ENCODE measurements at places on chromosomes 13 and 19.

DNA sequence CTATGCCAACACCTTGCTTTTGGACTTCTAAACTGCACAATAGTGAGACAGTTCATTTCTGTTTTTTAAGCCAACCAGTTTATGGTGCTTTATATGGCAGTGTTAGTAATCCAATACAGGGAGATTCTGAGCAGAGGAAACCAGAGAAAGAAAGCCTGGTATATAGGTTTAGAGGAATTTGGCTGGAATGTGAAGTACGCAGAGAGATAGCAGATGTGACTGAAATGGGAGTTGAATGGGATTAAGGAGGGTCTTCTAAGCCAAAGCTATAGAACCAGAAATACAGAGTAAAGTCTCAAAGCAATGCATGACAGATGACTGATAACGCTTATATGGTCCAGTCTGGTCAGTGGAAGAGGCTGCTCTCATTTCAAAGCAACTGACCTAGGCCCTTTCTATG, 453.7 kb downstream of the GPC6 start:
- DNase-seq: no peak

GRCh38 chr19:33402421-33403220, 29.1 kb downstream of the CEBPG start:
- no peak for DNase-seq

DNA sequence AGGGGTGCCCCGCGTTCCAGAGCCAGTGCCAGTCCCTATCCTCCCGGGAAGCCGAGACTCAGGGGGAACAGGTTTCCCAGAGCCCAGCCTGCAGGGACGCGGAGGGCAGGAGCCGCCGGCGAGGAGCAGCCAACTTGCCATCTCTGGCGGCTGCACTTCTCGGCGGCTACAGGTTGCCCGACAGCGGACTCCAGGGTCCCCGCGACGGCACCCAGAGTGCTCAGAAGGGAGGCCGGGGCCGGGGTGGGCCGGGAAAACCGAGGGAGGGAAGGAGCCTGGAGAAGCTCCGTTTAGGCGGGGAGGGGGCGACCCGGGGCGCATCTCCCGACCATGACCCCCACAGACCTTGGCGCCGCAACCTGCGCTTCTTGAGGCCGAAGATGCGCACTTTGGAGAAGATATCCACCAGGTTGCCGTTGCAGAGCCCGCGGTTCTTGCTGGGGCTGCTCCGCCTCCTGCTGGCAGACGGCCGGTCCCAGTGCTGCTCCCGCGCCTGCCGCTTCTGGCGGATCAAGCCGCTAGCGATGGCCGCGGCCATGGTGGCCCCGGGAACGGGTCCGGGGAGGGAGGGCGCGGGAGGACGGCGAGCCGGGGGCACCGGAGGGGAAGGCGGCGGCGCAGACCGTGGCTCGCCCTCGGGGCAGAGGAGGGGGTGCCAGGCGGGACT, 463.8 kb downstream of the ITGBL1 start:
- DNase-seq: no peak

DNA sequence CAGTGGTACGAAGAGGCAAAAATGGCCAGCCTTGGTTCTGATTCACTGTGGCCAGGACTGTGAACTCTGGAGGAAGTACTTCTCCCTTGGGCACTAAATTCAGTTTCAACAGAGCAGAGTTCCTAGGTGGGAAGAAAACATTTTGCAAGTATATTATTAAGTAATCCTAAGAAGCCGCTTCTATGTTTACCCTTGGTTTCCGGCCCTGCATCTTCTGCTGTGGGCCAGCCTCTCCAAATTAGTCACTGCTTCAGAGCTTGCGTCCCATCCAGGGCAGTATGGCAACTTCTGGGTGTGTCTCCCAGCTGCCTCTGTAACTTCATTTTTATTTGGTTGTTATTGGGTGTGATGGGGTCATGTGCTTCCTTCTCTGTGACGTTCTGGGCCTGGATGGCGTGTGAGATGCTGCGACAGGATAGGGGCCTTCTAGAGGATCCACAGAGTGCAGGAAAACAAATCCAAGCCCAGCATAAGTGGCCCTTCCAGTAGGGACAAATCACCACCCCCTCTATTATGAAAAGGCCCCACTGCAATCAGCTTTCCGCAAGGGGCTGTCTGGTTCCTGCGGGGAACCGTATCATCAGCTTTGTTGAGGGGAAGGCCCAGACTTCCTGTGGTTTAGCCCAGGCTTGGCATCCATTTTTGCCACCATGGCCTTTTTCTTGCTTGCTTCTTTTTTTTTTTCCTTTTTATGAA, 55.1 kb upstream of the C1QTNF9 start:
- DNase-seq: no peak

DNA sequence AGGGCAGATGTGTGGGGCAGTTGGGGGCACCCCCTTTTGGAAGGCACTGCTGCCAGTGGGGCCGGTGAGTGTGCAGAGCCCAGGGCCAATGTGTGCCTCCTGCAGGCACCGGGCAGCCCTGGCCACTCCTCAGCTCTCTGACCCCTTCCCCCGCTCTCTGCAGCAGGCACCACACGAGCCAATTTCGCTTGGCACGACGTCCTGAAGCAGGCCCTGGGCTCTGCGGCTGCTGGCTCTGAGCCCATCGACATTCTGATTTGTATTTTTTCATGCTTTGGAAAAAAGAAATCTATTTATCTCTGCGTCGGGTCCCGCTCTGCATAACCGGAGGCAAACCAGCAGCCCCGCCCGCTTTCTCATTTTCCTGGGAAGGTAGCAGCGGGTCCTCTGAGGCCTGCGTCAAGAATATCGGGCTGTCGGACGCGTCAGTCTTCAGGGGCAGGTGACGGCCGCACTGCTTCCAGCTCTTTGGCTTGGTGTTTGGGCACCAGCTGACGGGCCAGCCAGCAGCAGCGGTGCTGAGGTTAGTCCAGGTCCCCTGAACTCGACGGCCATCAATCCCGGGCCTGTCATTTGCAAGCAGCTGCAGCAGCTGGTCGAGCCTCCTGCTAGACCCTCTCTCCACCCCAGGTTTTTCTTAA, 134.3 kb downstream of the KDM4B start:
- DNase-seq: no peak

DNA sequence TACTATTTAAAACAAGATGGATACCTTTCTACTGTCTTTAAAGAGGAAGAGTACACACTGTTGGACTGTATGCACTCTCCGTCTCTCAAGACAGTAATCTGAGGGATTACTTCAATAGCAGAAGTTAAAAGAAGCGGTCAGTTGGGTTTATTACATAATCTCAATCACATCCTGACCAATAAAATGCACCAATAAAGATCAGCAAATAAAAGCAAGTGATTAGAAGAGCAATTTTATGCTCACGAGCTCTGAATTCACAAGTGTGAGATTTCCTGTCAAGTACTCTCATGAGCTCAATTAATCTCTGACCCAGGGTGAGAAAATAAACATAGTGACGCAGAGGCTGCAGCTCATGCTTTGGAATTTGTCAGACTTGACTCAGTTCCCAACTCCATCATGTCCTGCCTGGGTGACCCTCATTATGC, 12.2 kb downstream of the ABCC4 start:
- DNase-seq: no peak

- DNase-seq: no peak
Measured at GRCh38 chr13:60435762-60436374, 38.8 kb downstream of the TDRD3 start.

GRCh38 chr13:36872621-36873020, 47.4 kb downstream of the SMAD9 start:
- no peak for DNase-seq

DNA sequence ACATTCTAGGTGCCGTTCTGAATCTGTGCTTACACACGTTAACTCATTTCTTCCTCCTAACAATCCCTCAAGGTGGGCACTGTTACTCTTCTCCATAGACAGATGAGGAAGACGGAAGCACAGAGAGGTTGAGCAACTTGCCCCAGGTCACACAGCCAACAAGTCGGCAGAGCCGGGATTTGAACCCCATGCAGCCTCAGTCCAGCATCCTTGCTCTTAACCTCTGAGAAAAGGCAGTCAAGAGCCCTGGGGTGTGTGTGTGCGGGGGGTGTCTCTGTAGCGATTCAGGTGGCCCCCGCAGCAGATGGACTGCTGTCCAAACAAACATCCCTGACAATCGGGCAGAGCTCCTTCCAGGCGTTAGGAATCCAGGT, 6.3 kb downstream of the PTPRS start:
- DNase-seq: no peak

DNA sequence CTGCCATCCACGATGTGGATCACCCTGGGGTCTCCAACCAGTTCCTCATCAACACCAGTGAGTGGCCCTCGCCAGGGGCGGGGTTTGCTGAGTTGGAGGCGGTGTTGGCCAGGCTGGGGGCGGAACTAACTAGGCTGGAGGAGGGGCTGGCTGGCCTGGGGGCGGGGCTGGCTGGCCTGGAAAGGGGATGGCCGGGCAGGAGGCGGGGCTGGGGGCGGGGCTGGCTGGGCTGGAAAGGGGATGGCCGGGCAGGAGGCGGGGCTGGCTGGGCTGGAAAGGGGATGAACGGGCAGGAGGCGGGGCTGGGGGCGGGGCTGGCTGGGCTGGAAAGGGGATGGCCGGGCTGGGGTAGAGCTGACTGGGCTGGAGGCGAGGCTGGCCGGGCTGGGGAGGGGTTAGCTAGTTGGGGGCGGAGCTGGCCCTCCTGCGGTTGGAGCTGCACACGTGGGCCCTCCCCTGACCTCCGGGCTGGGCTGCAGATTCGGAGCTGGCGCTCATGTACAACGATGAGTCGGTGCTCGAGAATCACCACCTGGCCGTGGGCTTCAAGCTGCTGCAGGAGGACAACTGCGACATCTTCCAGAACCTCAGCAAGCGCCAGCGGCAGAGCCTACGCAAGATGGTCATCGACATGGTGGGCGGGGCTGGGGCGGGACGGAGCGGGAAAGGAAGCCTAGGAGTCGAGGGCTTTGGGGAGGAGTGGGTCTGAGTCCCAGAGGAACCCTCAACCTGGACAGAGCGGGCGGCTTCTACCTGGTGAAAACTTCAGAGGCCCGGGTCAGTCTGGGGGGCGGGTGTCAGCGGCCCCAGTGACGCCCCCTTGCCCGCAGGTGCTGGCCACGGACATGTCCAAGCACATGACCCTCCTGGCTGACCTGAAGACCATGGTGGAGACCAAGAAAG, 41.0 kb downstream of the PDE4A start:
- peak; percentile 98 for DNase-seq

DNA sequence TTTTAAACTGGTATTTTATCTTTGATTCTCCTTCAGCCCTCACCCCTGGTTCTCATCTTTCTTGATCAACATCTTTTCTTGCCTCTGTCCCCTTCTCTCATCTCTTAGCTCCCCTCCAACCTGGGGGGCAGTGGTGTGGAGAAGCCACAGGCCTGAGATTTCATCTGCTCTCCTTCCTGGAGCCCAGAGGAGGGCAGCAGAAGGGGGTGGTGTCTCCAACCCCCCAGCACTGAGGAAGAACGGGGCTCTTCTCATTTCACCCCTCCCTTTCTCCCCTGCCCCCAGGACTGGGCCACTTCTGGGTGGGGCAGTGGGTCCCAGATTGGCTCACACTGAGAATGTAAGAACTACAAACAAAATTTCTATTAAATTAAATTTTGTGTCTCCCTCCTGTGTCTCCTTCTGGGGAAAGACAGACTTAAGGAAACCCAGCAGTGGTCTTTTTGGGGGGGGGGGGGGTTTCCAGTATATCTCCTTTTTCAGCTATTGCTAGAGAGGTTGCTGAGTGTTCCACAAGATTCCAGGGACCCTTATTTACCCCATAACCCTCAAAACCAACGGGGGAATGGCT, 1.5 kb upstream of the RAD23A start:
- no peak for DNase-seq

GRCh38 chr19:48698046-48698445, 2.3 kb downstream of the FUT2 start:
- no peak for DNase-seq

GRCh38 chr13:42814868-42815267, 33.5 kb downstream of the FAM216B start:
- DNase-seq: no peak

GRCh38 chr13:110311443-110312338, 4.6 kb downstream of the COL4A2 start:
- no peak for DNase-seq

- DNase-seq: no peak
Measured at GRCh38 chr13:110914081-110914330, 863 bp downstream of the ANKRD10 start.

GRCh38 chr19:56993851-56994250, 125.9 kb upstream of the USP29 start:
- no peak for DNase-seq

GRCh38 chr19:2607712-2608601, 94.5 kb downstream of the GNG7 start:
- no peak for DNase-seq

DNA sequence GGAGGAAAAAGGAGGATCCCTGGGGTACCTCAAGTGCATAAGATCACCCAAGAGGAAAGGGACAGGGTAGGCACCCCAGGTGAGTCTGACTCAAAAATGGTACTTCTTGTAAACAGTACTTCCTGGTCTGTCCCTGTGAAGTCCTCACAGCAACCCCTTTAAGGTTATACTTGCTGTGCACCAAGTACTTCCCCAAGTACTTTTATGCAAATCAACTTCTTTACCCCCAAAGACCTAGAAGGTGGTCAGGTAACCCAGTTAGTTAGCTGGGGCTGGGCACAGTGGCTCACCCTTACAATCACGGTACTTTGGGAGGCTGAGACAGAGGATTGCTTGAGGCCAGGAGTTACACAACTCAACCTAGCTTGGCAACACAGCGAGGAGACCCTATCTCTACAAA, 2.5 kb downstream of the CALR start:
- DNase-seq: no peak

GRCh38 chr19:10452726-10453618, 32.6 kb downstream of the PDE4A start:
- DNase-seq: no peak

DNA sequence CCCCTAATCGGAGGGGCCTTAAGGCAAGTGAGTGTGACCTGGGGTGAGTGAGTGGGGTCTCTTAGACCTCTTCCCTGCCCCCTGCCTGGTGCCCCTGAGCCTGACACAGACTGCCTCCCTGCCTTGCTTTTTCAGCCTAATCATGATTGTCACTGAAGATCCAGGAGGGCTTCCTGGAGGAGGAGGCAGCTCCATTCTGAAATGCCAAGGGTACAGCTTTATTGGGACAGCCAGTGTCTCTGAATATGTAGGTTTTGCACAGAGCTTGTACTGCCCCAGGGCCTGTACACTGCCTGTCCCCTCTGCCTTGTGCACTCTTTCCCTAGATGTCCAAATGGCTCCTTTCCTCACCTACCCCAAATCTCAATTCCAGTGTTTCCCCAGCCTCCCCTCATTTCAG, 26.1 kb upstream of the SEMA6B start:
- DNase-seq: no peak

GRCh38 chr13:43648733-43649132, 138.0 kb downstream of the ENOX1 start:
- no peak for DNase-seq

- no peak for DNase-seq
Measured at GRCh38 chr13:48625413-48626076, 28.2 kb upstream of the CYSLTR2 start.

- DNase-seq: no peak
Measured at GRCh38 chr19:8224394-8225145, 15.4 kb downstream of the CERS4 start.

GRCh38 chr19:15045506-15045905, 3.8 kb upstream of the CASP14 start:
- no peak for DNase-seq

GRCh38 chr19:47881757-47882156, 4.4 kb downstream of the SULT2A1 start:
- DNase-seq: no peak
